Stimulated activated CD4-positive, alpha-beta T cell treated with anti-CD3 and anti-CD28 coated beads, TNF-alpha, amount 100 ng/mL, for 24 hours (primary cell): ENCODE measurements at places on chromosomes 11 and 22.

GRCh38 chr11:98736833-98737232, 283.9 kb upstream of the CNTN5 start:
- no peak for DNase-seq

DNA sequence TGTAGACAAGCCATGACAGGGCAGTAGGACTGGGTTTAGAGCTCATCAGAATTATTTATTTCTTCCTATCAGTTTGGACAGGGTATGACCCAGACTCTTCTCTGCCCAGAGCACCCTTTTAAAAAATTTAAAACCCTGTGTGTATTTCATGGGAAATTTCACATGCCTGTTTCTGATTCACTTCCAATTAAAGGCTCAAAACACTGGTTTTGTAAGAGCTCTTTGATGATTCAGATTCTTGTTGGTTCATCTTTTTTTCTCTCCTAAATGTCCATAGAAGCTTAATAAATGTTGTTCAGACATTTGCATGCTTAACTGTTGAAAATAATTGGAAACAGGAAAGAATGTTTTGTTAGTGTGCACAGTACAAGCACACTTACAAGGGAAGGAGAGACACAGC, 13.8 kb downstream of the FLI1 start:
- no peak for DNase-seq

- no peak for DNase-seq
Measured at GRCh38 chr11:113947994-113948393, 26.9 kb upstream of the HTR3A start.

DNA sequence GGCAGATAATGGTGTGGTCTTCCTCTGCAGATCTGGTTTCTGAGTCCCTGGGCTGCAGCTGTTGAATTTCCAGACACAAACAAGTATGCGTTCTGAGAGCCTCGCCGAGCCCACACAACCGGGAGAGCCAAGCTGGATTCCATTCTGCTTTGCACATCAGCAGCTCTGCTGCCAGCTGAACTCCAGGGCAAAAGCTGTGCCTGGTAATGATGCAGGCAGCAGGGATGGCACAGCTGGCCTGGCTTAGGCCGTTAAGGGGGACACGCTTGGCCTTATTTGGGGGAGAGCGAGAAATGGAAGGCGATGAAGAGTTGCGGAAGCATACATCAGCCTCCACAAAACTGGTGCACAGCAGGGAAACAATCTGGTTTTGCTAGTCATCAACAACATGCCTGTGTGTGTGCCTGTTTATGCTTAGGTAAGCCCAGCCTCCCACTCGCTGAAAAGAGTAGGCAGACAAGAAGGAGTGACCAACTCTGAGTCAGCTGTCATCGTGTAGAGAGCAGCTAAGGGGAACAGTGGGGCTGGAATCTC, 25.1 kb downstream of the ADAMTS8 start:
- no peak for DNase-seq

- no peak for DNase-seq
Measured at GRCh38 chr11:71991494-71991893, 7.2 kb upstream of the IL18BP start.

GRCh38 chr11:33284818-33285217, 27.6 kb downstream of the HIPK3 start:
- no peak for DNase-seq

- DNase-seq: no peak
Measured at GRCh38 chr11:1401656-1402221, 12.0 kb downstream of the BRSK2 start.

- no peak for DNase-seq
Measured at GRCh38 chr11:11808992-11809615, 32.7 kb upstream of the USP47 start.

- no peak for DNase-seq
Measured at GRCh38 chr22:19040391-19040861, 81.8 kb downstream of the DGCR2 start.

GRCh38 chr11:70464509-70465361, 66.4 kb downstream of the CTTN start:
- DNase-seq: no peak

DNA sequence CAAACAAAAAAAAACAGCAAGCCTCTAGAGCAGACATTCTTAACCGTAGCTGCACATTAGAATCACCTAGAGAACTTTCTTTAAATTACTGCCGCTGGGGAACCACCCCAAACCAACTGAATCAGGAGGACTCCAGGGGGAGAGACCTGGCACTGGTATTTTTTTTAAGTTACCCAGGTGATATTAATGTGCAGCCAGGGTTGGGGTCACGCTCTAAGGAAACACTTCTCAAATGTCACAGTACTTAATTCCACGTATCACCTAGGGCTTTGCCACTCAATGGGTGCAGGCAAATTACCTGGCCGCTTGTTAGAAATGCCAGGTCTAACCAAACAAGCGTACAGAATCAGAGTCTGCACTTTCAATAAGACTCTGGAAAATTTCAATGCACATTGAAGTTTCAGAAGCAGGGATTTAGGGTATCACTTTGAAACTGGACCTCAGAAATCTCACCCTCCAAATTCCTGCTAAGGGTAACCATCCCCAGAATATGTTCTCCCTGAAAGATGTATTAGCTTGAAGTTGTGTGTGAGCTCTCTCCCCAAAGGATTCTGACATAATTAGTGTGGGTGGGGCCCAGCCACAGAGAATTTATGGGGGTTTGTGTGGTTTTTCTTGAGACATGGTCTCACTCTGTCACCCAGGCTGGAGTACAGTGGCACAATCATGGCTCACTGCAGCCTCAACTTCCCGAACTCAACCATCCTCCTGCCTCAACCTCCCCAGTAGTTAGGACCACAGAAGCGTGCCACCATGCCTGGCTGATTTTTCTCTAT, 12.7 kb upstream of the ISX start:
- no peak for DNase-seq

- DNase-seq: no peak
Measured at GRCh38 chr11:85027346-85027745, 599.8 kb downstream of the DLG2 start.

GRCh38 chr11:19524171-19524671, 188.4 kb upstream of the NAV2 start:
- DNase-seq: no peak

DNA sequence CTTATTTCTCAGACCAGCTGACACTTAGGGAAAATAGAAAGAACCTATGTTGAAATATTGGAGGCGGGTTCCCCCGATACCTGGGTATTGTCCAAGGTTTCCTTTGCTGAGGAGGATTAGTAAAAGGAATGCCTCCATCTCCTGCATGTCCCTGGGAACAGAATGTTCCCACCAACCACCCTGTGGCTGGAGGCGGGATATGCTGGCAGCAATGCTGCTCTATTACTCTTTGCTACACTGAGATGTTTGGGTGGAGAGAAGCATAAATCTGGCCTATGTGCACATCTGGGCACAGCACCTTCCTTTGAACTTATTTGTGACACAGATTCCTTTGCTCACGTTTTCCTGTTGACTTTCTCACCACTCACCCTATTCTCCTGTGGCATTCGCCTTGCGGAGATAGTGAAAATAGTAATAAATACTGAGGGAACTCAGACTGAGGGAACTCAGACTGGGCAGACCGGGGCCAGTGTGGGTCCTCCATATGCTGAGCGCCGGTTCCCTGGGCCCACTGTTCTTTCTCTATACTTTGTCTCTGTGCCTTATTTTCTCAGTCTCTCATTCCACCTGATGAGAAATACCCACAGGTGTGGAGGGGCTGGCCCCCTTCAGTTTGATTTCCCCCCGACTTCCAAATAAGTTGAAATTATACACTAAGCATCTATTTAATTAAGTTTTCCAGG, 32.1 kb downstream of the IGLL1 start:
- DNase-seq: no peak

DNA sequence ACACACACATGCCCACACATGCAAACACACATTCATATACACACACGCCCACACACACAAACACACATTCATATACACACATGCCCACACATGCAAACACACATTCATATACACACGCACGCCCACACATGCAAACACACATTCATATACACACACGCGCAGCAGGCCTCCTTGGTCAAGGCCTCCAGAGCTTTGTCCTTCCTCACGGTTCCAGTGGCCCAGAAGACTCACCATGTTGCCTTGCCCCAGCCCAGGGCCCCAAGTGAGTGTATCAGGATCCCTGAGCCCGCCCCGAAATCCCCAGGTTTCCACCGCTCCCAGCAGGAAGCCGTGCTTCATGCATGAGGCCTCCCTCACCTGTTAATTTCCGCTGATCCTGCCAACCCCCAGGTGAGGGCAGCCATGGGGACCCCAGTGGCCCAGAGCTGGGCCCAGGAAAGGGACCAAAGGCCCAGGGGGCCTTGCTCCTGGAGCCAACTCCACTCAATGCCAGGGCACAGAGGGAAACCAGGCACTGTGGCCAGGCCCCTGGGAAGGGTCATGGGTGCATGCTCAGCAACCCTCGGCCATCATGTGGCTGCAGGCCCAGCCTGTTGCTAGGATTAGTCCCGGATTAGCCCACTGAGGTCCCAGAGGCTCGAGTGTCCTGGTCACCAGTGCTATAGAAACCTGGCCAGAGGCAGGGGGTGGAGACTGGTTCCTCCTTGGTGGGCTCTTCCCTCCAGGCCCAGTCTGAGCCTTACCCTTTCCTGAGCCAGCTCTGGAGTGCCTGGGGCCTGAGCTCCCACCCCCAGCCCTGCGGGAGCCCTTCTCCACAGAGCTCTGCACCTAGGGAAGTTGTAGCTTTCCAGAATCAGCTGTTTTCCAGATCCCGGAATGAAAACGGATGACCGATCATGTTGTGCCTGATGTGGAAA, 34.4 kb downstream of the IGF2 start:
- DNase-seq: no peak

DNA sequence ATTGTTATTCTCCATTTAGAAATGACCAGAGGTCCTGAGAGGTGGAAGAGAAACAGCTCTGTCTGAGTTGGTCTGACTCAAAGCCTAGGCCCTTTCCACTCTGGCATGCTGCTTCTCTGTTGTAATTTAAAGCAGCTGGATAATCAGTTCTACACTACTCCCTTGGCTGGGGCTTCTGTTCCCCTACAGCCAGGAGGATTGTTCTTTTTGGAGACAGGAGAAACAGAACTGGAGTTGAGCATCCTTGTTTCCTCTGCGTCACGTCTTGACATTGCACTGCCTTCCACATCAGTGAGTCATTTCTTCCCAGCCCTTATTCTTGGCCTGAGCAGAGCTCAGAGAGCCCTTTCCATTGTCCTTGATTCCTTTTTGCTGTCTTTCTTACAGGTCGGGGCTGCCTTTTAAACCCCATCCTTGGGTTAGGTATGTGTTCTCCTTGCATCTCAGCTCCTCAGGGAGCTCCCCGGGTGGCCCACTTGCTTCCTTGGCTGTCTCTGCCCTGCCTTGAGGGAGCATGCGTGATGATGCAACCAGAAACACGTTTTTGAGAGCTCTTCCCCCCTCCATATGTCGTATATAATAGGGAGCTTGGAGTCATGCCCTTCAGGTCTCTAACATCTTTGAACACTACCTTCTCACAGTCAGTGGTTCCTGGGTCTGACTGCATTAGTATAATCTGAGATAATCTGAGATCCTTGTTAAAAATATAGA, 35.7 kb downstream of the CYB5R2 start:
- no peak for DNase-seq

- DNase-seq: no peak
Measured at GRCh38 chr11:60914633-60915247, 782 bp downstream of the TMEM109 start.

GRCh38 chr11:108838792-108839105, 173.9 kb downstream of the DDX10 start:
- DNase-seq: no peak

DNA sequence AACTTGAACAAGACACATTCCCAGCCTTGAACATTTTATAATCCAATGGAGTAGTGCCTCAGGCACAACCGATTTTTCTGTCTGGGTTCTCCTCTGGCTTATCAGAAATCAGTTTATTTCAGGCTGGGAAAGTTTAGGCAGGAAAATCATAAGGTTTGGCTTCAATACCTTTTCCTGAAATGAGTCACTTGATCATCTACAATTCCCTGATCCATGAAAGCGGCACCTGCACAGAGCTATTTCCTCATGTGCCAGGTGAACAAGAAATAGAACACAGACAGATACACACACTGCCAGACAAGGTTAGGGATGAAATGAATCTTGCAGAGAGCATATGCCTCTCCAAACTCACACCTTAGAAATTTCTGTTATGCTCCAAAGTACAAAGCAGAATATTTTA, 106.7 kb upstream of the OR9G4 start:
- DNase-seq: no peak

DNA sequence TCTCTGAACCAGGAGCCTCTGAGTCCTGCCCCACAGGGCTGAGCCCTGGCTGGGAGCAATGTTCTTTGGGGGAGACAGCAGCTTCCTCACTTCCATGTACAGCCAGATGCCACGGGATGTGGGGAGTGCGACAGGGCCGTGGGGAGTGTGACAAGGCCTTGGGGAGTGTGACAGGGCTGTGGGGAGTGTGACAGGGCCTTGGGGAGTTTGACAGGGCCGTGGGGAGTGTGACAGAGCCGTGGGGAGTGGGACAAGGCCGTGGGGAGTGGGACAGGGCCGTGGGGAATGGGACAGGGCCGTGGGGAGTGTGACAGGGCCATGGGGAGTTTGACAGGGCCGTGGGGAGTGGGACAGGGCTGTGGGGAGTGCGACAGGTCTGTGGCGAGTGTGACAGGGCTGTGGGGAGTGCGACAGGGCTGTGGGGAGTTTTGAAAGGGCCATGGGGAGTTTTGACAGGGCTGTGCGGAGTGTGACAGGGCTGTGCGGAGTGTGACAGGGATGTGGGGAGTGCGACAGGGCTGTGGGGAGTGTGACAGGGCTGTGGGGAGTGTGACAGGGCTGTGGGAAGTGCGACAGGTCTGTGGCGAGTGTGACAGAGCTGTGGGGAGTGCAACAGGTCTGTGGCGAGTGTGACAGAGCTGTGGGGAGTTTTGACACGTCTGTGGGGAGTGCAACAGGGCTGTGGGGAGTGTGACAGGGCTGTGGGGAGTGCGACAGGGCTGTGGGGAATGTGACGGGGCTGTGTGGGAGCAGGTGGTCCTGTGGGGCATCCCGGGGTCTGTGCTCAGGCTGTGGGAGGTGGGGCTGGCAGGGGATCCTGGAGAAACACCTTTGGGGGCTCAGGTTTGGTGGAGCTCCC, 6.6 kb upstream of the KRTAP5-6 start:
- no peak for DNase-seq

GRCh38 chr11:33376331-33377310, 119.4 kb downstream of the HIPK3 start:
- DNase-seq: no peak

GRCh38 chr22:43823911-43824665, 12.0 kb upstream of the EFCAB6 start:
- DNase-seq: no peak

DNA sequence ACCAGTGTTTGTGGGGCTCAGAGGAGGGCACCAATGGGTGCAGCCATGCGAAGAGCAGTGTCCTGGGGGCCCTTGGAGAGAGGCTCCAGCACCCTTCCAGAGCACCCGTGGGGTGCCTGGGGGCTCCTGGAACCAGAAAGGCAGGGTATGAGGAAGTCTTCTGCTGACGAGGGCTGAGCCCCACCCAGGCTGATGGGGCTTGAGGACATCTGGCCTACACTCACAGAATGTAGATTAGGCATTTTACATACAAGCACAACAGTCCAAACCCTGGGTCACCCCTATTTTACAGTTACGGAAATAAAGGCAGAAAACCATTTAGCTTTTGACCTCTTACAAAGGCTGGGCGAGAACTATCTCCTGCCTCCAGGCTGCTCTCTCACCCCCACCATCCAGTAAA, 47.6 kb downstream of the ADAMTS8 start:
- no peak for DNase-seq
